ENCODE measurements at places on chromosomes 13 and 19.

DNA sequence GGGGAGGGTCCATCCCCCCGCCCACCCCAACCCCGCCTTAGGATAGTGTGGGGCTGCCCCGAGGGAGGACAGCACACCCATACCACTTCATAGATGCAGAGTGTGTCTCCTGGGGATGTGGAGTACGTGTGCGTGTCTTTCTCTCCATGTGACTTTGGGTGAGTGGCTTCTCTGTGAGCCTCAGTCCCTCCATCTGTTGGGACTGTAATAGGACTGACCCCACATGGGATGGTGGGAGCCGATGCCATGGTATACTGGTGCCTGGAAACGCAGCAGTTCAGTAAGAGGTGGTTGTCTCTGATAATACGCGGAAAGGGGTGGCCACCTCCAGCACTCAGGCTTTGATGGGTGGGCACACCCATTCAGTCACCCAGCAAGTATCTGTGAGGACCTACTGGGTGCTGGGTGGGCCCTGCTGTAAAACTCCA, 816 bp upstream of the PRKD2 start:
- DNase-seq, result no peak

DNA sequence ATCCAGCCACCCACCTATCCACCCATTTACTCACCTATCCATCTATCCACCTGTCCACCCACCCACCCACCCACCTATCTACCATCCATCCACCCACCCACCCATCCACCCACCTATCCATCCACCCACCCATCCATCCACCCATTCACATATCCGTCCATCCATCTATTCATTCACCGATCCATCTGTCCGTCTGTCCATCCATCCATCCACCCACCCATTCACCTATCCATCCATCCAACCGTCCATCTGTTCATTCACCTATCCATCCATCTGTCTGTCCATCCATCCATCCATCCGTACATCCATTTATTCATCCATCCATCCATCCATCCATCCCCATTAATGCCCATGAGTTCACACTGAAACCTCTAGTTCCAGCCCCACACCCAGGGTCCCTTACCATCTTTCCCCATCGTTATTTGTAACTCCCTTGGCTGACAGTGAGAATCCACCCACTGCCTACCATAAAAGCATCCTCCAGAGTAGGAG, 31.3 kb downstream of the KDM4B start:
- DNase-seq, result no peak

- DNase-seq, result no peak
These were observed 226.4 kb downstream of the PCDH9 start for GRCh38 chr13:67003743-67004142.

- DNase-seq, result no peak
These were observed 43.7 kb downstream of the TSSK6 start for GRCh38 chr19:19471682-19472081.

GRCh38 chr13:28958018-28958417, 137.9 kb downstream of the MTUS2 start:
- DNase-seq, result no peak

DNA sequence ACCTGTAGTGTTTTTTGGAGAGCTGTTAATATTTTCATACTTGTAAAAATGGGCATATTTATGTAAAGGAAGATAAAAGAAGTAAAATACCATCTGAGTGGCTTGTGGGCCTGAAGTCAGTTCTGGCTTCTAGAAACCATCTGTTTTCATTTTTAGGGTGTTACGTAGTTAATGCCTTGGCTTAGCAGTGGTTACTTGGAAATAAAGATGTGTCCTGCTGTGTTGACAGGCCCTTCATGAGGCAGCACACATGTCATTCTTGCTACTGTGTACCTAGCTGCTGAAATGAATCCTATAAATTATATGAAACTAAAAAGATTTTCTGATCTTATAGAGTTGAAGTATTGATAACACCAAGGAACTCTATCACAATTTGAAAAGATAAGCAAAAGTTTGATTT, 16.0 kb downstream of the ILF3 start:
- no peak for DNase-seq

DNA sequence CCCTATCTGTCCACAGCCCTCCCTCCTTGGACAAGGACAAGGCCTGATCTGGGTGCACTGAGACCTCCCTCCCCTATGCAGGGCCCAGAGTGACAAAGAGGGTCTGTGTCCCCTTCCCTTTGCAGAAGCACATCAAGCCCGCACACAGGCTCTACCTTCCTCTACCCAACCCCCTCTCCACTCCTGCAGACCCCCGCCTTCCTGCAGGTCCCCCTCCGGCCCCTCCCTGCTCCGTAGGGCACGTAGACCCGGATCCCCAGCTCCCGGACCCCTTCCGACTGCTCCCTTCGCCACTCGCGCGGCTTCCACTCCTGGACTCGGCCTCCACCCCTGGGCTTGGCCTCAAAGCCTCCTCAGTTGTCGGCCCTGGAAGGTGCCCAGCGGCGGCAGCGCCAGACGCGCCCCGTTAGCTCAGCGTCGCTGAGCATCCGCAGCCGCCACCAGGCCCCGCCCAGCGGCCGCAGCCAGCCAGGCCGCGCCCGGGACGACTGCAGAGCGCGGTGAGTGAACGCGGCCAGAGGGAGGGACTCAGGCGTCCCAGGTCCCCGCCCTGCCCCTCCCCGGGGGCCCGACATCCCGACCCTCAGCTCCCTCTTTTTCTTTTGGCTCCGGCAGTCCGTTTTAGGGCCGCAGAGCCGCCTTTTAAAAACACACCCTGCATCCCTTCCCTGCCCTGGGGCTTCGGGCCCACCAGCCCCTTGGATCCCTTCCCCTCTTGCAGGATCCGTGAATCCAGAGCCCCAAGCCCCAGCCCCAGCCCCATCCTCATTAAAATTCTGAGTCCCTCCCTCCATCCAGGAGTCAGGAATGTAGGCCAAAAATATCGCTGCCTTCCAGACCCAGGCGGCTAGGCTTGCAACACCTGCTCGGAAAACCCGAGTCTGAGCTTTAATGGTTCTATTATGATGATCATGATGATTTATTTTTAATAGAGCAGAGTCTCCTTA, 1.5 kb upstream of the MYADM start:
- no peak for DNase-seq

DNA sequence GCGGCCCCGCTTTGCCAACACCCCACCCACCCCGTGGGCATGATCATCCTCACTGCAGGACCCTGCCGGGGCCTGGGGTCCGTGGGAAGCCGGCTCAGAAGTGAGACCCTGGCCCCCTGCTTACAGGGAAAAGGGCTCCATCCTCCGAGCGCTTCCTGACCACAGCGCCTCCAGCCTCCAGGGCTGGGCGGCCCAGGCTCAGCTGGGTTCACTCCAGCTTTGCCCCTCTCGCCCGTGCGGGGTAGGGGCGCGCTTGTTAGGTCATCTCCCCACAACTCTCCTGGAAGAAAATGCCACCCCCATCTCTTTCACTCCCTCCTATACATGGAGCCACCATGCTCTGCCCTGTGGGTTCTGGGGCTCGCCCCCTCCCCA, 6.6 kb upstream of the C1QTNF9B start:
- no peak for DNase-seq

GRCh38 chr19:46880431-46880830, 19.6 kb downstream of the ARHGAP35 start:
- no peak for DNase-seq

DNA sequence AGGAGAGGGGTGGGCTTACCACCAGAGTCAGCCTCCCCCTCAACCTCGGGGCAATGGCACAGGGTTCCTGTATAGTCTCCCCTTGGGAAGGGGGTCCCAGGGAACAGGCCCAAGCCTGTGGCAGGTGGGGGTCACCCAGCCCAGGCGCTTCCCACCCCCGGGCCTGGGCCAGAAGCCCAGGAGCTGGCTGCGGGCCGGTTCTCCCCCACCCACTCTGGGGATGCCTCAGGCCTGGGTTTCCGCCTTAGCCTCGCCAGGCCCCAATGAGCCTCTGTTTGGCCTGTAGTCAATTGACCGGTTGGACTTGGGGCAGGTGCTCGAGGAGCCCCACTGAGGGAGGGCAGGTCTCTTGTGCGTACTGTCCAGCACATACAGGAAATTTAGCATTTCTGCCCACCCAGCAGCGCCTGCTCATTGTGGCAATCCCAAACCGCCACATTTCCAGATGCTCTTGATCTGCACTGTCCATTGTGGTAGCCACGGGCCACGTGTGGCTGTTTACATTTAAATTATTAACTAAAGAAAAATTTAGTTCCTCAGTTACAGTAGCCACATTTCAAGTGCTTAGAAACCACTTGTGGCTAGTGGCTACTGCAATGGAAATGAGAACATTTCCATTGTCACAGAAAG, 9.9 kb downstream of the LYL1 start:
- no peak for DNase-seq

DNA sequence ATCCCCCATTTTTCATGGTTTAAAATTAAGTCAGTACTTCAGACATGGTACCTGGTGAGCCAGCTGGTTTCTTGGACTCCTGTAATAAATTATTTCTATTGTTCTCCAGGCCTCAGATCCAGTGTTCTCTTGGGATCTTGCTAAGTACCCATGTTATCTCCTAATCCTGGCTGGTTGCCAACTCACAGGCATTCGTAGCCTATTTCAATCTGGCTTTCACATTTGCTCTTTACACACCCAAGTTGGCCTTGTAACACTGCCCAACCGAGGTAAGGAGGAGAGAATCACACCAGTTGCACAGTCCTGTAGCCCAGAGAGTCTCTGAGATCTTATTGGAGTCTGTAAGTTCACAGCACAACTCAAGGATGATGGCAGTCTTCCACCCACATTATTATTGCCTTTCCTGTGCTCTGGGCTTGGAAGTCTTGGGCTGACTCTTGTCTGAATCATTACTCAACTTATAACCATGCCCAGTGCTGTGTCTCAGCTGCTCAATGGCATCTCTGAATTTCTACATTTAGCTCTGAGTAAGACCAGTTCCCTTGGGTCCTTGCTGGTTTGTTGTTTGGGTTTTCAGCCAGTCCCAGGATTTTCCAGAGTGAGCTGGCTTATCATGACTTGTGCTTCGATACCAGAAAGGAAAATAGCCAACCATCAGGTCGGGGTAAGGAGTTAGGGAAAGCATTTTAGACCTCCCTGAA, 76.6 kb upstream of the KLF12 start:
- no peak for DNase-seq

- DNase-seq, result no peak
These were observed 4.3 kb upstream of the CEACAM19 start for GRCh38 chr19:44666852-44667556.

DNA sequence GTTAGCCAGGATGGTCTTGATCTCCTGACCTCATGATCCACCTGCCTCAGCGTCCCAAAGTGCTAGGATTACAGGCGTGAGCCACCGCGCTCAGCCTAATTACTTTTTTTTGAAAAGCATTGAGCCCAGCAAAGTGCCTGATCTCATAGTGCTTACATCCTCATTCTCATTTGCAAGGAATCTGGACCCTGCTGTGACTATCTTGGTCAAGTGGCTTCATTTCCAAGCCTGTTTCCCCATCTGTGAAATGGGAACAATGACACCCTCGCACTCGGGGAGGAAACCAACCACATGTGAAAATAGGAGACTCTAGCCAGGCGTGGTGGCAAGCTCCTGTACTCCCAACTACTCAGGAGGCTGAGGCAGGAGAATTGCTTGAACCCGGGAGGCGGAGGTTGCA, 1.6 kb upstream of the PLEKHA4 start:
- DNase-seq, result no peak

GRCh38 chr13:36882829-36883390, 37.1 kb downstream of the SMAD9 start:
- DNase-seq, result no peak

DNA sequence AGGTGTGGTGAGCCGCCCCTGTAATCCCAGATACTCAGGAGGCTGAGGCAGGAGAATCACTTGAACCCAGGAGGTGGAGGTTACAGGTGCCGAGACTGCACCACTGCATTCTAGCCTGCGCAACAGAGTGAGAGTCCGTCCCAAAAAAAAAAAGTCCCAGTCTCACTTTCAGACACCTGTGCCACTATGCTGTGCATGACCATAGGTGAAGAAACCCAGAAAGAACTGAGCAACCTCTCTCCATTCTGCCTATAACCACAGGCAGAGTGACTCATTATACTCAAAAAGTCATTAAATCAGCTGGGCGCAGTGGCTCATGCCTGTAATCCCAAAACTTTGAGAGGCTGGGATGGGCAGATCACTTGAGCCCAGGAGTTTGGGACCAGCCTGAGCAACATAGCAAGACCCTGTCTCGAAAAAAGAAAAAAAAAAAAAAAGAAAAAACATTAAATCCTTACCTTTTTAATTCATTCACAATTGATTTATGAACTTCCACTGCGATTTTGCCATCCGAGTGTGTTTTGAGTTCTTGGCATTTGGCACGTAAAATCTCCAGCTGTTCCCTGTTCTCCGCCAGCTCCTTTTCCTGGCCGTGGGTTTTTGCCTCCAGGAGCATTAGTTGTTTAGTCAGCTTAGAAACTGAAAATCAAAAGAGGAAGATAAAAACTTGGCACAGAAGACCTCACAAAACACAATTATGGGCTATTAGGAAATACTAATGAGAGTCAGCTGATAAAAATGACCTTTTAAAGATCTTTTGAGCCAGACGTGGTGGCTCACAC, 45.5 kb upstream of the SLC7A9 start:
- no peak for DNase-seq

GRCh38 chr13:31919971-31920726, 111.4 kb upstream of the FRY start:
- no peak for DNase-seq

GRCh38 chr19:4007836-4008539, 452 bp downstream of the PIAS4 start:
- no peak for DNase-seq

- no peak for DNase-seq
These were observed 113.6 kb upstream of the MBNL2 start for GRCh38 chr13:97108530-97108900.

DNA sequence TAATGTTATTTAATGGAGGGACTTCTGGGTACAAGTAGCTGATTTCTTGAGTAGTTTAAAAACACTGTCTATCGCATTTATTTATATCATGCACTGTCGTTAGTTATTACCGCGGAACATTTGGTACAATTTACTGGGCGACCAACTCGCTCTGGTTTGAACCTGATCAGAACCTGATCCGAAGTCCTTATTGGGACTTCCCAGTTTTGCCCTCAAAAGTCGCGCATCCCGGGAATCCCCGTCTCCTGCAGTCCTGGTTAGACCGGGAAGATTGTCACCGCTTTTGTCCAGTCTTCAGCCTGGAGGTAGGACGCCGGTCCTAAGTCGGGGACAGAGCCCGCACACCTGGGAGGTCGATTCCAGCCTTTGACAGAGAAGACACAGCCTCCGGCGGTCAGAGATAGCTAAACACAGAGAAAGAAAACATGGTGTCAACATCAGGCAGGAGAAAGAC, 694 bp downstream of the CLN5 start:
- no peak for DNase-seq

DNA sequence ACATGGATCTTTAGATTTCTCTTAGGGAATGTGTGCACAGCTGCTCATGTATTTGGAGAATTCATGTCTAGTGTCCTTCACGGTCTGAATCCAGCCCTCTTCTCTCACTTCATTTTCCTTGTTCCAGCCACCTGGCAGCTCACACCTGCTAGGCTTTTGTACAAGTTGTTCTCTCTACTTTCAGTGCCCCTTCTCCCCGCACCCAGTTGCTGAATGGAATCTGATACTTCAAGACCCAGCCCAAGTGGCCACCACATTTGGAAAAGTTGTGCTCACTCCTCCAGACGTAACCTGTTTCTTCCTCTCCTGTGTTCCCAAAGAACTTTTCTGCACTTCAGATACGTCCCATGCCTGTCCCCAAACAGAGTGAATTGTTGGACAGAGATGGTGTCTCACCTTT, 235.6 kb downstream of the SHISA2 start:
- DNase-seq, result no peak

- DNase-seq, result no peak
These were observed 1.8 kb downstream of the APOC4 start for GRCh38 chr19:44943801-44944249.

Measured in stimulated activated CD8-positive, alpha-beta memory T cell treated with anti-CD3 and anti-CD28 coated beads, Interleukin-15, amount 100 ng/mL, for 4 hours (primary cell).